COR-L47 (cell line): ENCODE measurements at places on chromosomes 16 and 17.

GRCh38 chr16:24723663-24724062 lies 5.8 kb upstream of the TNRC6A start:
- DNase-seq: no peak

DNA sequence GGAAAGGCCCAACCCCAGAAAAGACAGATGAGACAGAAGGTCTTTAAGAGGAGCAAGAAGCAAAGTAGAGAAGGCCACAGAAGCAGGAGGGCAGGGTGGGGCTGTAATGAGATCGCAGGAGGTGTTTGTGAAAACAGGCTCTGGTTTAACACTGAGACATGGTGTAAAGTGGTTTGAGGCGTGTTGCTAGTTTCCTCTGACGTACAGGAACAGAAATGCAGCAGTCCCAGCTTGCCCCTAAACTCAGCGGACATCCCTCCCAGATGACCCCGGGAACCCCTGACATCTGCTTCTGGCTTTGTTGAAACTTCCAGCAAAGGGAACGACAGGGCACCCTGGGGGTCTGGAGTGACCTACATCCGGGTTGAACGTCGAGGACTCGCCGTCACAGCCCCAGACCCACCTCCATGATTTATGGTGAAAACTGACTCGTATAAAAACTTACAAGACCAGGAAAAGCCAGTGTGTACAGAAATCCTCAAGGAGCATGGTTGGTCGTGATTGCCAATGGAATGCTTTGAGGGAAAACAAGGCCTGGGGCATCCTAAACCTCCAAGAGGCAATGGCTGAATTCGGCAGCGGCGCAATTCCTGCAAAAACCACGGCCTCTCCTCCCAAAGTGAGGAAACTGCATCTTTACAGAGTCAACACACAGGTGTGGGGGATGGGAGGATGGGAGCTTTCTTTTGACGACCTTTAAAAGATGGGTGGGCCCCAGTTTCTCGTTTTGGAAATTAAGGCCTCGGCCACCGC lies 25.8 kb downstream of the LITAF start:
- no peak for DNase-seq

- DNase-seq: peak; percentile 40
Measured at GRCh38 chr16:67248401-67249177, at the start of gene SLC9A5. Gene SLC9A5 (plus strand): TSS chr16:67248979. CDS start chr16:67249015, 36 bp downstream.

DNA sequence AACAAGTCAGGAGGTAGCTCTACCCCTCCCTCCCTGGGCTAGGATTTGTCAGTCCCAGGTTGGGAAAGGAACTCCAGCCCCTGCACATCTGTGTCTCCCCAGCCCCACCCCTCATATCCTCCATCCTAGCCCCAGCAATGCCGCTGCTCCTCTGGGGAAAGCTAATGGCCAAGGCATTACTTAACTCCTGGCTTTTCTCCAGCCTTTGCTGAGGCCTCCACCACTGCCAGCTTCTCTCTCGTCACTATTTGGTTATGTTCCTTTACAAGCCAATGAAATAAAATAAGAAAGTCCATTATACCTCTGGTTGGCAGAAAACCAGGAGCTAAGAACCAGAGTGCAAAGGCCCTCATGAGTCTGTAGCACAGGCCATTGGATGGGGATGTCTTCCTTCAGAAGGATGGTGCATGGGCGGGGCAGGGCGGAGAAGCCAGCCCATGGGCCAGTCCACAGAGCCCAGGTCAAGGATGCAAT lies 171.0 kb downstream of the CCDC182 start:
- no peak for DNase-seq

- DNase-seq: no peak
Measured at GRCh38 chr16:6018848-6019489, 921.4 kb upstream of the EEF2KMT start.

DNA sequence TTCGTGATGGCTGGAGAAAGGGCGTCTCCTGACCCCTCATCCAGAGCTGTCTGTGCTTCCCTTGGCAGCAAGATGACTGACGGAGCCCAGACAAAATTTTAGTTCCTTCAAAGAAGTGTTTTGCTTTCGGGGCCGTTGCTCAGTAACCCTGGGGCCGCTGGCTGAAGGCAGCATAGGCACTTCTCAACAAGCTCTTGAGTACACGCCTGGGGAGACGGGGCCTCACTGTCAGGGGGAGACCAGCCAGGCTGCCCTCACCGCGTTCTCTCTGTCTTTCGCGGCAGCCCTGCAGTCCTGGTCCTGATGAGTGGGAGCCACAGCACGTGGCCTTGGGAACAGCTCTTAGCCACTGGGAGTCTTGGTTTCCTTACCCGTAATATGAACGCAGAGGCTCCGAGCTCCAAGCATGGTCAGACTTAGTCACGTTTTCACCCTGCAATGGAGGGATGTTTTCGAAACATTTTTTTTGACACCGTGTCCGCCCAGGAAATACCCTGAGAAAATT lies 86.0 kb downstream of the IRF8 start:
- DNase-seq: no peak

GRCh38 chr16:49465661-49466528 lies 92.3 kb downstream of the C16orf78 start:
- no peak for DNase-seq

- no peak for DNase-seq
Measured at GRCh38 chr17:58352596-58353388, 791 bp upstream of the SUPT4H1 start.

DNA sequence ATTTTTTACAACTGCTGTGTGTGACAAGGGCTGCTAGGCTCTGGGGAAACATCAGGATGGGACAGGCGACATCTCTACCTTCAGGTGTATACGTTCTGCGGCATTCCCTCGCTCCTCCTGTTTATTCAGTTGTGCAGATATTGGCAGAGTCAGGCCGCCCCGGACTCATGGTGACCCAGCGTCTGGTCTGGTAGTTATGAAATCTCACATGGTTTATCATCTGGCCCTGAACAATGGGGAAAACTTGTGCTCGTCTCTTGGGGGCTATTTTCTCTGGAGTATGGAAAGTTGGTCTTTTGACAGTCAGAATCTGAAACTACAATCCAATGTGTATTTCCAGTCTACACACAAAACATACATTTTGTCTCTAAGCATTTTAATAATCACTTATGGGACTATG lies 3.3 kb downstream of the MARCHF10 start:
- no peak for DNase-seq

DNA sequence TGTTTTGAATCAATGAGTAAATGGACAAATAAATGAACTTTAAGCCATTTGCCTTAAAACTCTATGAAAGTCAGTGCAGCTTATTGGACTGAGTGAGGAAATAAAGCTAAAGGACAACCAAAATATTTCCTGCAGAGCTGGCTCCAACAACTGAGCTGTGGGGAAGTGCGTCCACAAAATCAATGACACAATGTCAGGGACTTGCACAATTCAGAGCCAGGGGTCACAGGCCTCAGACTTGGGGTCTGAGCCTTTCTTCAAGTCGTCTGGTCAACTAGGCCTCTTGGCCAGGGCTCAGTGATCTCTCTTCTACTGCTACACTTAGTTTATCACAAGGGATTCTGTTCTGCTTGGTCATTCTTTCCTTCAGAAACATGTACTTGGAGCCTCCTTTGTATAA lies 26.2 kb upstream of the RHBDL3 start:
- DNase-seq: no peak

- DNase-seq: peak; percentile 44
Measured at GRCh38 chr17:65556014-65556909, 5.2 kb downstream of the AXIN2 start.

GRCh38 chr17:64580384-64581315 lies 73.9 kb downstream of the CEP95 start:
- DNase-seq: no peak

DNA sequence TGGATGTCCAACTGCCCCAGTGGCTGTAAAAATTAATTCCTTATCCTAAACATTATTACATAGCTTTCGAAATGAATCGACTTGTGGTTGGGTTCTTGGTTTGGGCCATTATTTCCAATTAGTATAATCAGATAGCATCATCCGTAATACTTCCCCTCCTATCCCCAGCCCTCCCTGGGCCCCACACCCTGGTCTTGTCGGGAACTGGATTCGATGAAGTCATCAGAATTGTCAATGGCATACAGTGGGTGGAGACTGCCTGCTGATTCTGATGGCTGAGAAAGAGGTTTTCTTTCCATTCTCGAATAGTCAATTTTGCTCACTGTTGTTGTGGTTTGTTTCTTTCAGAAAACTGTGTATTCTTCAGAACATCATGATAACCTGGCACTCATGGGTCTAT lies 395.1 kb downstream of the SEC14L1 start:
- no peak for DNase-seq

GRCh38 chr17:70613681-70614080 lies 444.3 kb downstream of the KCNJ2 start:
- no peak for DNase-seq

GRCh38 chr17:80987941-80988461 lies 3.6 kb upstream of the CHMP6 start:
- no peak for DNase-seq

DNA sequence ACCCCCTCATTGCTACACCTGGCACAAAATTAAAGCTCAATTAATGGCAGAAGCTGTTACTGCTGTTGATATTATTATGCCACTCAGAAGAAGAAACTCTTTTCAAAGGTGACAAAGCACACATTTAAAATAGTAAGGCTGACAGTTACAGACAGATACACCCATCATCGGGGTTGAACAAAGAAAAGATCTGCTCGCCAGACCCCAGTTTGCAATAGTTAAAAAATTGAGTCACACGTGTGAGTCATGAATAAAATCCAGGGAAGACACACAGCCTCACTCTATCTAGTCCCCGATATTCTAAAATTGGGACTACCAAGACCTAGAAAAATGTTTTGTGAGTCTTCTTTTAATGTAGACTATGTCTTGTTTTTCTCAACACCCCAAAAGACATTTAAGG lies 330.0 kb upstream of the SOX9 start:
- no peak for DNase-seq

DNA sequence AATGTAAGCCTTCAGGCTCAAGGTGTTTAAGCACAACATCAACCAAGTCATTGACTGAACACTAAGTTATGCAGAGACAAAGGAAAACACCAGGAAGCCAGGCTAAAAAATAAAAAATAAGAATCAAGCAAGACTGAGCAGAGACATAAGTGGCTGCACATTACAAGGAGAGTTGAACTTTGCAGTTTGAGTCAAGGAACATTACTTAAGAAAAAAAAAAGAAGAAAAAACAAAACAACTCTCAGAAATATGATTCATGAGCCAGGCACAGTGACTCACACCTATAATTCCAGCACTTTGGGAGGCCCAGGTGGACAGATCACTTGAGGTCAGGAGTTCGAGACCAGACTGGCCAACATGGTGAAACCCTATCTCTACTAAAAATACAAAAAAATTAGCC lies 168.1 kb downstream of the C16orf95 start:
- DNase-seq: no peak

DNA sequence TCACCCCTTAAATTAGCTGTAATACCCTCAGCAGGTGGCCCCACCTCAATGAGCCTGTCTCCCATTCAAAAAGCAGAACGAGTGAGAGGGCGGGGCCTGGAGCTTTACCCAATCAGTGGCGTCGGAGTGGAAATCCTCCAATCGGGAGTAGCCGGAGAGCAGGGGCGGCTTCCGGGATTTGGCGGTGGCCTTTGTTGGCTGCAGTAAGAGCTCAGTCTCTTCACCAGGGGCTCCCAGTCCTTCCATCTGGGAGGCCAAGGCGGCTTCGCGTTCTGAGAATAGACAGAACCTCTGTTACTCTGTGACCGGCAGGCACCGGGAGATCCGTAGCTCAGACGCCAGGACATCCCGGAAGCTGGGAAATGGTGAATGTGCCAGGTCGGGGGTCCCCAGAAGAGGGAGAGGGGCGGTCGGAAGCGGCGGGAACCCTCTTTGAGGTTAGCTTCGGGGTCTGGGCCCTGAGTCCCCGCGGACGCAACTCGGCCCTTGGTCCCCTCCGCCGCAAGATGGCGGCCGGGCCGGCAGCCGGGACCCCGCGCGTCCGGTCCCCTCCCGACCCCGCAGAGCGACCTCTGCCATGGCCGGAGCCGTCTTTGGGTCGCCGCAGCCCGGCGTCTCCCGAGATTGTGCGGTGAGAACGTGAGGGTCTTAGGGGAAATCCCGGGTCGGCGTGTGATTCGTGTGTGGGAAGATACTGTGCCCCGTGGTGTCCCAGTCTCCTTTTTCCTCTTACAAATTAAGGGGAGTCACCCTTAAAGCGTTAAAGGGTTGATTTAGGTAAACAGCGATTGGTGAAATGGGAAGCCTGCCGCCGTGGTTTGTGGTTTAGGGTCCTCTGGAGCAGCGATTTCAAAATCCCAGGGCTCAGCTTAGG lies 160.3 kb upstream of the ZNF267 start:
- peak; percentile 96 for DNase-seq

GRCh38 chr17:81514739-81515529 lies 2.3 kb upstream of the ACTG1 start:
- peak; percentile 82 for DNase-seq

- DNase-seq: no peak
Measured at GRCh38 chr16:48013491-48013901, 142.3 kb downstream of the ABCC12 start.

DNA sequence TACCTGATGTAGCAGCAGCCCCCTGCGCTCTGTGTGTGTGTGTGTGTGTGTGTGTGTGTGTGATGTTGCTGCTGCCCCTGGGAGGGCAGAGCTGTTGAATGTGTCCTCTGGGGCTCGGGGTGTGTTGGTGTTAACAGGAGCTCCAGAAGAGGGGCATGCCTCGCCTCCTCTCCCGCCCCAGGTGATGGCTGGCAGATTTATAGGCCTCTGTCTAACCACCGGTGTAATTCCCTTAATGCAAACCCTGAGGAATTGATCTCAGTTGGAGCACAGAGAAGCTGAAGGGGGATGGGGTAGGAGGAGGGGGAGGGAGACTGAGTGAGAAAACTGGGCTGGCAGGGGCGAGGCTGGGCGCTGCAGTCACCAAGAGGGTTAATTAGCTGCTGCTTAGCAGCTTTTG lies 10.0 kb downstream of the CACNA1G start:
- no peak for DNase-seq

- no peak for DNase-seq
Measured at GRCh38 chr17:41416479-41416878, 7.9 kb downstream of the KRT37 start.

DNA sequence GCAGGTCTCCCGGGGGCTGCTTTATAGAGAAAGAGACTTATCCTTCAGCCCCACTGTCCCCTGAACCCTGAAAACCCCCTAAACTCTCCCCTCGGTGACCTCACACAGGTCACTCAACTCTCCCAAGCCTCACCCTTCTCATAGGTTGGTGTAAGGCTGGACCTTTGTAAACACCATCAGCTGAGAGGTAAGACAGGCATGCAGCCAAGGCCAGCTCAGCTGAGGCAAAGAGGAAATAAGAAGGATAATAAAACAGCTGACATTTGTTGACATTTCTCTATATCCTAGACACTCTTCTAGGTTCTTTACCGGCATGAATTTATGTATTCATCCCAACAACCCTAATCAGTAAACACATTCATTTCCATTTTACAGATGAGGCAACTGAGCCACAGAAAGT lies 134.3 kb downstream of the CCT6B start:
- DNase-seq: no peak
